Foreskin keratinocyte (primary cell): ENCODE measurements at places on chromosomes 11 and 22. TPM values are rescaled to one million over a fixed set of nuclear protein-coding genes. Genes with fewer than 3 reads are reported as not detected.

DNA sequence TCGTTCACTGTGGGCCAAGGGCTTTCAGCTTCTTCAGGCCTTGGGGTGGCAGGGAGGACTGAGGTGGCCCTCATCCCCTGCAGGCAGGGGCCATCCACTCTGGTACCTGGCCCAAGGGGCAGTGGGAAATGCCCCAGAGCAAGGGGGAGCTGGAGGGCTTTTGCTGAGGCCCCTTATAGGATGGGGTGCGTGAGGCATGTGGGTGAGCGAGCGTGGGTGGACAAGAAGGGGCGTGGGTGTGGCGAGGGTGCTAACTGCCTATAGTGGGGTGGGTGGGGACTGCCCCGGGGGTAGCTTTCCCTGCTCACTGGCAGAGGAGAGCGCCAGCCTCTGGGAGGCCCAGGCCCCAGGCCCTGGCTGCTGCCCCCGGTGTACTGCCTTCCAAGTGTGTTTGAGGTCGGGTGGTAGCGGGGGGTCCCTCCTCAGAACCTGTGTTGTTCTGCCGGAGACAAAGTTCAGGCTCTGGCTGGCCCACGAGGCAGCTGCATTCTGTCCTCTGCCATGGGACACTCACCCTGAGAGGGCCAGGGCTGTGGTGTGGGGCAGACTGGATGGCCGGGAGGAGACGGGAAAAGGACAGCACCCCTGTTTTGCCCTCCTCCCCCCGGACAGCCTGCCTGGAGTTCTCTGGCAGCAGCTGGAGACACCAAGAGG lies 3.4 kb downstream of the FLRT1 start:
- no peak for DNase-seq

DNA sequence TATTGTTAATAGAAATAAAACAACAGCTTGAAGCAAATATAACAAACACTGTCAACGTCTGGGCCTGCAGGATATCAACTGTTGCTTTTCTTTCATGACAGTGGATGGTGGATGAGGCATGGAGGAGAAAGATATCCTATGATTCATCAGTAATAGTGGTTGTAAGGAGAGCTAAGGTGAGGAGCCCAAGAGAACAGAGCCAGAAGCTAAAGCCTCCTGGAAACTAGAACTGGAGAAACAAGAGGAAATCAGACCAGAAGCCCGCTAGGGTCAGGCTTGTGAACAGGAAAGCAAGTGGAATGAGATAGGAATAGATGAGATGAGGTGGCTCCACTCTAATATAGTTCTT lies 37.7 kb upstream of the MMP12 start:
- DNase-seq: peak; percentile 62

DNA sequence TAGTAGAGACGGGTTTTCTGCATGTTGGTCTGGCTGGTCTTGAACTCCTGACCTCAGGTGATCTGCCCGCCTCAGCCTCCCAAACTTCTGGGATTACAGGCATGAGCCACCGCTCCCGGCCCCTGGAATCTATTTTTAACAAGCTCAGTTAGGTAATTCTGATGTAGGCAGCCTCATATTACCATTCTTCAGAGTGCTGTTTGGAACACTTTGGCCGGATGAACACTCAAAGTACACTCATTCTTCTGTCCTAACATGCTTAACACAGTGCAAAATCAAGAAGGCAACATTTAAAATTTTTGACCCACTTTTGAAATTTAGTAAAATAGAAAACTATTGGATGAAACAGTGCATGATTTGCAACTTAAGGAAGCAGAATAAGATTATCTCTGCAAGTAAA lies 586.7 kb upstream of the CHORDC1 start:
- peak; percentile 63 for DNase-seq

DNA sequence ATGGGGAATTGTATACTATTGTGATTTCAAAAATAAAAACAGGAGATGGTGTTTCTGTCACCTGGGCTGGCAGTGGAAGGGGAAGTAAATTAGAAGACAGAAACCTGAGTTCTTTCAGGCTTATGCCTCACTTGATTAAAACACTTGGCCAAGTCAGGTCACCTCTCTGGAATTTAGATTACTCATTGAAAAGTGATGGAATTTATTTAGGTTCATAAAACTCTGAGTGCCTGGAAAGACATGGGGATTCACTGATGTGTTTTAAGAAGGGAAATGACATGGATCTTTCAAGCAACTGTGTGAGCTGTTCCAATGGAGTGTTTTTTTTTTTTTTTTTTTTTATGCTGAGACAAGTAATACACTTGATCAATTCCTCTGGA lies 400.1 kb downstream of the TMEM135 start:
- peak; percentile 94 for DNase-seq

SCARF2 gene
- total RNA-seq: 0.14 and 0.24 TPM in 2 replicates
